ENCODE measurements at places on chromosomes 1 and 21.

DNA sequence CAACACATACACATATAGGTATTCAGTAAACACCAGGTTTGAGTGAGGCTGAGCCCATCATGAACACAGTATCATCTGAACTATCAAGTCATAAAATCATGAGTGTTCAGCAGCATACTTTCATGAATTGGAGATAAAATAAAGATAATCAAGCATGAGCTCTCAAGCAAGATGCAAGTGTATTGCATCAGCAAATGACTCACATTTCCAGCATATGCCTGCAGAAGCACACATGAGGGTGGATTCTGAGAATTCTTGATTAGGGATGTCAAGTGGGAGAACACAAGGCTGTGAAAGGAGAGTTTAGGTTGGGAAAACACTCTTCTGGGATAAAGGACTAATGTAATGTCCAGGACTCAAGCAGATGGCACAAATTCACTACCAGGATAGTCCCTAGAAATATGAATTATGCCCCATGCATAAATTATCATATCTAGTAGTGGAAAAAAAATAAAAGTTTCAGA is 299.2 kb downstream of the SRGAP2C start:
- DNase-seq: no peak

- DNase-seq: no peak
Measured at GRCh38 chr1:4140821-4141220, 240.7 kb upstream of the C1orf174 start.

DNA sequence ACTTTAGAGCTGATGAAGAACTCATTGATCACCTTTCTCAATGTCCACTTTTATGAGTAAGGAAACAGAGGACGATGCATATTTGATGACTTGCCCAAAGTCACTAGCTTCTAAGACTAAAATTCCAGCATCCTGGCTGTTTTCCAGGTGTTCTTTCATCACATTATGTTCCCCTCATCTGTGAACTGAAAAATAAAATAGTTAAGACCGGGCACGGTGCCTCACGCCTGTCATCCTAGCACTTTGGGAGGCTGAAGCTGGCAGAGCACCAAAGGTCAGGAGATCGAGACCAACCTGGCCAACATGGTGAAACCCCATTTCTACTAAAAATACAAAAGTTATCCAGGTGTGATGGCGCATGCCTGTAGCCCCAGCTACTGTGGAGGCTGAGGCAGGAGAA is 297.5 kb downstream of the DUSP10 start:
- DNase-seq: no peak

DNA sequence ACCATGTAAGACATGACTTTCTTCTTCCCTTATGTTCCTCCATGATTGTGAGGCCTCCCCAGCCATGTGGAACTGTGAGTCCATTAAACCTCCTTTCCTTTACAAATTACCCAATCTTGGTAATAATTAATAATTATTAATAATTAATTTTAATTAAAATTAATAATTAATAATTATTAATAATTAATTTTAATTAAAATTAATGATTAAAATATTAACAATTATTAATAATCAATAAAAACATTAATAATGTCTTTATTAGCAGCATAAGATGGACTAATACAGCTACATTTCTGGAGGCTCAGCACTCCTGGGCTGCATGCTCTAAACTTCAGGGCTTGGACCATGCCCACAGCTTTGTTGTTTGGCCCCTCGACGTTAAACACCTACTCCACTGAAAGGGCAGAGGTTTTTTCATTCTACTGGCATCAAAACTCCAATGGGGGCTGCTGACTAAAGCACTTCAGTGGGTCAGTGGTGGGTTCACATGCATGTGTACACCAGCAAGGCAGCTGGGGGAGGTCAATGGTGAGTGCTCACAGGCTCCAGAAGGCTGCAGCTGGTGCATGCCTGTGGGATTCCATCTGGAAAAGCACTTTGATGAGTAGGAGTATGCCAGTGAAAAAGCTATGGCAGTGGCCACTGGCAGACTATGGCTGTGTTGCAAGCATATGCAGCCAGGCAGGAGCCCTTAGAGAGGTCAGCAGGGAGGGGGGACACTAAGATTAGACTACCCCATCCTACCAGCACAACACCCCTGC is 561.3 kb downstream of the NCAM2 start:
- no peak for DNase-seq

- DNase-seq: no peak
Measured at GRCh38 chr1:171655746-171656116, 3.2 kb upstream of the MYOC start.

- DNase-seq: no peak
Measured at GRCh38 chr1:228860911-228861831, 125.9 kb downstream of the RHOU start.

DNA sequence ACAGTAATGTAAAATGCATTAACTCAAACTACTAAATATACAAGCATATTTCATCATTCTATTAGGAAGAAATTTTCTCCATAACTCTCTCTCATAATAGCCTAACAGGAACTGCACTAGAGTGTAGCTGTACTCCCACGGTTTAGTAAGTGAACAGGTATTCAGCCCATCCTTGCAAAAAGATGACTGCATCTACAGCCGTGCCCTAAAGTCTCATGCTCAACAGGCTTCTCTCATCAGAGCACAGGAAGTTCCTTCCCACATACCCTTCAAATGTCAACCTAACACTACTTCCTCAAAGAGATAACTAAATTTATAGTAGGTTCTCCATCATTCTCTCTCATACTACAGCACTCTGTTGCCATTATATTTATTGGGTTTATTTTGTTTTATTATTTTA is 251.6 kb downstream of the AKT3 start:
- DNase-seq: peak; percentile 68

DNA sequence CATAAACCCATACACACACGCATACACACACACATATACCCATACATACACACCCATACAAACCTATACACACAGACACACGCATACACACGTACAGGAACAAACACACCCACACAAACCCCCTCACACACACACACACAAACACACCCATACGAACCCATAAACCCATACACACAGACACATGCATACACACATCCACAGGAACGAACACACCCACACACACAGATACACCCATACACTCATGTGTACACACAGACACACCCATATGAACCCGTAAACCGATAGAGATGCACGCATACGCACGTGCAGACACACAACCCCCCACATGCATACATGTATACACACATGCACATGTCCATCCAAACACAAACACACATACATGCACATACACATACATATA is 9.5 kb downstream of the WNT9A start:
- DNase-seq: no peak

- DNase-seq: no peak
Measured at GRCh38 chr1:85019994-85020393, 23.1 kb upstream of the MCOLN2 start.

DNA sequence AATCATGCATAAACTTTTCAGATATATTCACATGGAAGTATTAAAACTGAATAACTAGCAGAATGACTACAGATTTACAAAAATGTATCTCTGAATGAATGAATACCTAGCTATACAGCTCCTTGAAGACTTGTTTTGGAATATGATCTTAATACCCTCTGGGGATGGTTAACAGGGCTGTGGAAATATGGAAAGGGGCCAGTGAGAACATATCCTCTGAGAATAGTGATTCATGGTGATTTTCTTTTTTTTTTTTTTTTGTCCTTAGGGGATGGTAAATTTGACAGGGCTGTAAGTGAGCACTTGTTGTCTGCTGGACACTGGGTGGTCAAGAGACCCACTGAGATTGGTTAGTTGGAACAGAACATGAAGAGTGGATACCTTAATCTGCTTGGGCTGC is 80.7 kb upstream of the HP1BP3 start:
- no peak for DNase-seq

DNA sequence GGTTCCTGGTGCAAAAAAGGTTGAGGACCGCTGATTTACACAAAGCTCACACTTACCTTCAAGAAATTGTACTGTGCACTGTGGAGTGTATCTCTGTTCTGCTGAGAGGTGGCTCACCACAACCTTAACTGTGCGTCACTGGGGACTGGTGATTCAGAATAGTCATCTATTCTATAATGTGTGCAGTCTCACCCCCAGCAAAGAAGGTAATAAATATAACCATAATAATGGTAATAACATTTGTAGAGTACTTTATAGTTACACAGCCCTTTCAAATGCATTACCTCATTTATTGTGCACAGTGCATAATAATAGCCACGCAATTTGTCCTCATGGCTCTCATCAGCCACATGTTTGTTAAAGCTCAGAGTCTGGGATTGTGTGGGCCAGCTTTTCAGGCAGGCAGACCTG is 59.4 kb upstream of the DUSP10 start:
- no peak for DNase-seq

DNA sequence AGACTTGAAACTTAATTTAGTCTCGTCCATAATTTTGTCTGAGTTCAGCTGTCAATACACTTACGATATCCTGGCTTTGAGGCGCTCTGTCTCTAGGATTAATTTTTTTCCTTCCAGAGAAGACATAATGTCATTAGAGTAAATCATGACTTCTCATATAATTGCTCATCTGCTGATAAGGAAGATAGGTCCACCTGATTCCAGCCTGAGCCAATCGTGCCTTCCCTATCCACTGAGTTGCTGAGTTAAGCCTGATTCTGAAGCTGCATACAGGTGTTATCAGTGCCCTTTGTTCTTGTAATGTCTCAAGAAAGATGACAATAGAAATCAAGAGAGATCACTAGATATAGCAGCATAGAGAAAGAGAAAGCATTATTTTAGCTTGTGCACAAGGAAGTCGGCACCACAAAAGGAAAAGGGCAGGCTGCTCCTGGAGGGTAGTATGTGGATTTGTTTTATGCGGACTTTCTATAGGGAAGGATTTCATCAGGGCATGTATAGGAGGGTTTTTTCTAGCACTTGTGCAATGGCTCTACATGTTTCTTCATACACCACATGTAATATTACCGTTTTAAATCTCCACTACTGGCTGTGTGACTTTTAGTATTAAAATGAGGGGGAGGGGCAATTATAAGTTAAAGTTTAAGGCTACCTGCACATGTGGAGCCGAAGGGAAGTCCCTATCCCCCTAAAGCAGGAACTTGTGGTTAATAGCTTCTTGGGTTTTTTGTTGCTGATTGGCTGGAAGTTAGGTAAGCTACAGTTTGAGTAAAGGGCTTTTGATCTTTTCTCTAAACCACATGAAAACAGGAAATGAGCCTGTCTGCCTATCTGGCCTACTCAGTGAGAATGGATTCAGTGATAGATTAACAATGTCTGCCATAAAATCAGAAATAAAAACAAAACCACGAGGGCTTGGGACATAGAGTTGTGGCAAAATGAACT is 133.4 kb downstream of the PLPPR5 start:
- DNase-seq: peak; percentile 94

DNA sequence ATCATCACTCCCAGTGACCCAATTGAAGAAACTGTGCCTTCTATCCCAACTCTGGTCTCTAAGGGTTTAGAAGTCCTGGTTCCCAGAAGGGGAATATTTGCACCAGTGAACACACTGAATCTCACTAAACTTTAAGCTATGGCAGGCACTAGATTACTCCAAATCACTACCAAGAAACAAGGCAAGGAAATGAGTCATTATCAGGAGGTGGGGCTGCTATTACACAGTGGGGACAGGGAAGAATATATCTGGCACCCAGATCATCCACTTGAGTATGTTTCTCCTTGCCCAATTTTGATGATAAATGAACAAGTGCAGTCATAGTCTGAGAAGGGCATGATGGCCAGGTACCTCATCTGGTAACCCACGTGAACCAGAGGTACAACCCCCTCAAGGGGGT is 7.0 kb downstream of the MRPL9 start:
- DNase-seq: no peak

- DNase-seq: no peak
Measured at GRCh38 chr1:151978922-151979321, 14.7 kb downstream of the S100A10 start.

- no peak for DNase-seq
Measured at GRCh38 chr1:29379443-29380073, 143.2 kb downstream of the PTPRU start.

GRCh38 chr1:15727866-15728534 is 8.1 kb upstream of the SLC25A34 start:
- no peak for DNase-seq

DNA sequence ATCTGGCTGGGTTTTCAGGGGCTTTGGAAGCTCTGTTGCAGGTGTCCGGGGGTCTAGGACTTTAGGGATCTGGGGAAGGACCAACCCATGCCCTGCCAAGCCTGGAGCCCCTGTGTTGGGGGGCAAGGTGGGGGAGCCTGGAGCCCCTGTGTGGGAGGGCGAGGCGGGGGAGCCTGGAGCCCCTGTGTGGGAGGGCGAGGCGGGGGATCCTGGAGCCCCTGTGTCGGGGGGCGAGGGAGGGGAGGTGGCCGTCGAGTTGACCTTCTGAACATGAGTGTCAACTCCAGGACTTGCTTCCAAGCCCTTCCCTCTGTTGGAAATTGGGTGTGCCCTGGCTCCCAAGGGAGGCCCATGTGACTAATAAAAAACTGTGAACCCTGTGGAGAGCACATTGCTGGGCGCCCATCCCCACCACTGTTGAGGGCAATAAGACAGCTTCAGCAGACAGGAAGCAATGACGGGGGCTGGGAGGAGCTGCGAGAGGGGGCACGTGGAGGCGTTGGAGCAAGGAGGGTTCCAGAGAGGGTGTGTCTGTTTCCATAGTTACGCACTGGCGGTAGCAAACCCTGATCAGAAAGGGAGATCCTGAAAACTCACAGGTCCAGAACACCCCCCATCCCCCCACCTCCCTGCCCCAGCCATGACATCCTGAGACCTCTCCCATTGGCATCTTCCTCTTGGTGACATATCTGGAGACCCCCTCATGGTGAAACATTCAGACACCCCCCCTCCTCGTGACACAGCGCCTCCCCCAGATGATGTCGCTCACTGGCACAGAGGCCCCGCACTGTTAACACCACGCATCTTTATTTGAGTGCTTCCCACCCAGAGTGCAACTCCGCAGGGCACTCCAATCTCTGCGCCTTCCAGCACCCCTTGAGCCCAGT is 8.4 kb downstream of the MYBPH start:
- DNase-seq: no peak

- no peak for DNase-seq
Measured at GRCh38 chr1:23645338-23645737, 46.3 kb upstream of the RPL11 start.

GRCh38 chr1:90187323-90187585 is 192.3 kb downstream of the ZNF326 start:
- DNase-seq: no peak

DNA sequence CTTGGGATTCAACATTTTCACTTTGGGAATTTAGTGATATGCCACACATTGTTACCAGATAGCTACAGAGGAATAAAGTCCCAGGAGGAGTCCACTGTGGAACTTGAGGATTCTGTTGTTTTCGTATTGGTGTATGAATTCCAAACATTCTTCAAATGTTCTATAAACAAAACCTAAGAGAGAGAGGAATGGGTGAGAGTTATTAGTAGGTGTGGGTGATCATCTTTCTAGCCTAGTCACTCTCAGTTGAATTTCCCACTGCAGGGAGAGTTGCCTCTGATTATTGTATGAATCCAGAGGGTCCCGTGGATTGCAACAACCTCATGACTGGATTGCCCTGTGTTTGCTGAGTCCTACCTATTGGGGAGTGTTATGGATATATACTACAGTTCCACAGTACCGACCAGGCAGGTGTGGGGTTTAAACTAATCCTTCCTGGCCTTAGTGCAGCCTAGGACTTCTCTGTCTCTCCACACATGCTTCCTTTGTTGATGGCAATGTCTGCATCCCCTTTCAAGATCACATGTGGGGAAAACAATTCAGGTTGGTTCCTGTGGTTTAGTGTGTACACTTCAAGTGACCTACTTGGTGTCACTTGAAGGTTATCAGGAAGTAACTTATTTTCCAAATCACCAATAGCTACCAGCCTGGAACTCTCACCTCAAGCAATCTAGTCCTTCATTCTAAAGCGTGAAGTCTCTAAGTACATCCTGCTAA is 91.8 kb downstream of the ADCY10 start:
- DNase-seq: no peak

- peak; percentile 100 for DNase-seq
Measured at GRCh38 chr1:27725374-27726172, at the start of gene FAM76A. Gene FAM76A, plus strand, starts transcription at chr1:27725961. Its CDS starts 120 bp downstream, at chr1:27726081.

- no peak for DNase-seq
Measured at GRCh38 chr1:21280482-21280881, 9.8 kb downstream of the ECE1 start.

Data from CD4-positive, CD25-positive, alpha-beta regulatory T cell (primary cell).